ENCODE measurements at places on chromosomes 7 and 10. TPM values are rescaled to one million over a fixed set of nuclear protein-coding genes. Genes with fewer than 3 reads are reported as not detected.

DNA sequence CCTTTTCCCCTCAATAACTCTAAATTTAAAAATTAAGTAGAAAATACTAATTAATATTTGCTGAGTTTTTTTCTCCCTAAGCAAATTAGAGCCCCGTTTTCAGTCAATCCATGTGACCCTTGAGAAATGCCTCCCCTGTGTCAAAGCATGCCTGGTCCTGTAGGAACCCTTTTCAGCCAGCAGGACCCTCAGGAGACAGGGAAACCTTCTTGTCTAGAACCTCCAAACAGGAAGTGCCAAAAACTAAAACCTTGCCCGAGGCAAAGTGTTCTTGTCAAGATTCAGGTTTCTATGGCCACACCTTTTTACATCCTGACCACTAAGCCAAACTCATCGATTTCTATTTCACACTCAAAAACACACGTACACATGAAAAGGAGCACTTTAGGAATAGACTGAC lies 60.1 kb upstream of the NFE2L3 start:
- DNase-seq: no peak

GRCh38 chr10:5684971-5685763 lies 529 bp downstream of the TASOR2 start:
- peak; percentile 91 for DNase-seq

GRCh38 chr10:109977382-109977806 lies 30.4 kb upstream of the ADD3 start:
- DNase-seq: no peak

DNA sequence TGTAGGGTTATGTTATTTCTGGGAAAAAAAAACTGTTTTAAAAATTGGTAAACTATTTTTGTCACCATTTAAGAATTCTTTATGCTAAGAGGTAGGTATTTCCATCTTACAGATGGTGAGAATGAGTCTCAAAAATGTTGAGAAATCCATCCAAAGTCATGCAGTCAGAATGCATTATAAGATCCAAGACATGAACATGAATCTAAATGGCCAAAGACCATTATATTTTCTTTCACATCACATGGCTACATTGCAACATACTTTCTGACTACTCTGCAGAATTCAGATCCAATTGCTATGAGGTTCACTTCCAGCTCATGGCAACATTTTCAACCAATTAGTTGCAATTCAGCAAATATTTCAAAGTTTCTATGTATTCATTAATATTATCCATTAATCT lies 181.2 kb downstream of the TWIST1 start:
- DNase-seq: no peak

- no peak for DNase-seq
These were observed 527.2 kb upstream of the LRRTM3 start for GRCh38 chr10:66398669-66399068.

DNA sequence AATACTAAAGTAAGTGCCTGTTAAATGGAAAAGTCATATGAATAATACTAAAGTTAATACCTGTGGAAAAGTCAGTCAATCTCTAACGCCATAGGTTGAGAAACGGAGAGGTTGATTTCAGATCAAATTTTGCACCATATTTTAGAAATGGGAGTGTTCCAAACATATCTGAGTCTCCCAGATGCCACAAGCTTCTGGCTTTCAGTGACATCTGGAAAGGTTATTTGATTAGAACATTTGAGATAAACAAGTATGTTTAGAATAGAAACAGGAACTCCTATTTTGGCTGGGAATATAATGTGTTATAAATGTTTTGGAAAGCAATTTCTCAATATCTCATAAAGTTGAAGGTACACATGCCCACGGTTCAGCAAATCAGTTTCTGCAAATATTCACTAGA lies 5.8 kb downstream of the MACC1 start:
- no peak for DNase-seq

DNA sequence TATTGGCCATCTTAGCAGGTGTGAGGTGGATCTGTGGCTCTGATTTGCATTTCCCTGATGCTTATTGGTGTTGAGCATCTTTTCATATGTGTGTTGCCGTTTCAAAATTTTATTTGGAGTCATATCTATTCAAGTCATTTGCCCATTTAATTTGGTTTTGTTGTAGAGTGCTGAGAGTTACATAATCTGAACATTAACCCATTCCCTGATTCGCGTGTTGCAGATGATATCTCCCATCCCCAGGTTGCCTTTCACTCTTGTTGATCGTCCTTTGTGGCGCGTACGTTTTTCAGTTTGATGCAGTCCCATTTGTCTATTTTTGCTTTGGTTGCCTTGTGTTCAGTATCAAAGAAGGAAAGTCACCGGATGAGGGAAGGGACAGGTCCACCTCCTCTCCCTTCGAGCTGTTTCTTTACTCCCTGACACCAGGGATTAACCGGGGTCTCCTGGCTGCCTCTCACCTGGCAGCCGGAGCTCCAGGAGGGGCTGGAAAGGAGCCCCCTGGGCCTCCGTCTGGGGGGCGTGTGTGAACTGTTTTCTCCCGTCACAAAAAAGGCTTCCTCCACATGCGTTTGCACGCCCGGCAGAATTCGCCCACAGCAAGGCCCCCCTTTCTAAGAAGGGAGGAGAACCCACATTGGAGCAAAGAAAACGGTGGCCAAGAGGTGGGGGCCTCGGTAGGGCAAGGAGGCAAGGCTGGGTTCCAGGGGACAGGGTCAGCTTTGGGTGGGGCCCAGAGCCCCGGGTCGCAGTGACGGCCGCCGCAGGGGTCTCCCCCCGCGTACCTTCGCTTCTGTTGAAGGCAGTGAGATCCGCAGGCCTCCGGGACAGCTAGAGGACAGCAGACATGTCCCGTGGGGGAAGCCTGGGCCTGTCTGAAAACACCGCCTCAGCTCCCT lies 8.3 kb downstream of the MNX1 start:
- no peak for DNase-seq

DNA sequence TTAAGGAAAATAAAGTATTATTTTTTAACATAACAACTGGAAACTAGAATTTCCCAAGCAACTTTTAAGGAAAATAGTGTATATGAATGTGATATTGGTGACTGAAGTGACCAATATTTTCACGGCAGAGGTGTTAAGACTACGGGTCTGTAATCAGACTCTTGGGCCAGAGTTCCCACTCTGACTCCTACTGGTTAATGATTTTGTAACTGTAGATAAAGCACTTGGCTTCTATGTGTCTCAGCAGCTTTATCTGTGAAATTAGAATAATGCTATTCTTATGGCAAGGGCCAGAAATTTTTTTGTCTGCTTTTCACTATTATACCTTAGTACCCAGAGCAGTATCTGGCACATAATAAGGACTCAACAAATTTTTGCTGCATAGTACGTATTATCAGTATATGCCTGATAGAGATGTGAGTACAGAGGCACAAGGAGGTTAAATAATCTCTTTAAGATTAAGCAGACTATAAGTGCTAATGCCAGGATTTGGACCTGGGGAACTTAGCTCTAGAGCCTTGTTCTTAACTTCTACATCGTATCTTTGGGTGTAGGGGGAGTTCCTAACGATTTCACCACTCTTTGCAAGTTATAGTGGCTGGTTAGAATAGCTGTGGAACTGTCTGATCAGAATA lies 186.1 kb upstream of the SLC26A5 start:
- DNase-seq: no peak

GRCh38 chr10:132297526-132297925 lies 10.2 kb downstream of the STK32C start:
- peak; percentile 51 for DNase-seq

DNA sequence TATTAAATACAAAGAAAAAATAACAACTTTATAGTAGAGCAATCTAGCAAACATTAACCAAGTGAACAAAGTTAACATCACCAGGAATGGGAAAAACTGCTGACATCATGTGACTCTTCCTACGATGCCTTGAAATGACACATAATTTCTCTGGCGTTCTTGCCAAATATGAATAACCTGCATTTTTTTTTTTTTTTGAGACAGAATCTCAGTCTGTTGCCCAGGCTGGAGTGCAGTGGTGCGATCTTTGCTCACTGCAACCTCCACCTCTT lies 126.5 kb upstream of the VKORC1L1 start:
- no peak for DNase-seq

DNA sequence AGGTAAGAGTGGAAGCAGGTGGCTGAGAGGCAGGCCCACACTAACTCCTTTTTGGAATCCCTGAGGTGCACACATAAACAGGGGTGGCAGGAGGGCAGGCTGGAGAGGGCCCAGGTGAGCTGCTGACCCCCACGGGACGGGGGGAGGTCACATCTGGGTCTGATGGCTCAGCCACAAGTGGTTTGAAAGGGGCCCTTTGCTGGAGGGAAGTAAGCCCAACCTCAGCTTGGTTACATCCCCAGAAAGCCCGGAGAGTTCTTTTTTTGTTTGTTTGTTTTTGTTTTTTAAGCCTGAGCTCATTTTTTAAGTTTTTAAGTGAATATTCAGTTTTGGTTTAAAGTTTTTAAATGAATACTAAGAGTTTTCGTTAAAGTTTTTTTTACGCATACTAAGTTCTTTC lies 72.8 kb upstream of the CUX1 start:
- DNase-seq: no peak

- DNase-seq: no peak
These were observed 649.1 kb downstream of the TNS3 start for GRCh38 chr7:46932676-46933424.

GRCh38 chr7:154735766-154736165 lies 267.2 kb downstream of the PAXIP1 start:
- DNase-seq: no peak

GRCh38 chr10:61091531-61091930 lies 147.5 kb upstream of the RHOBTB1 start:
- DNase-seq: no peak

DNA sequence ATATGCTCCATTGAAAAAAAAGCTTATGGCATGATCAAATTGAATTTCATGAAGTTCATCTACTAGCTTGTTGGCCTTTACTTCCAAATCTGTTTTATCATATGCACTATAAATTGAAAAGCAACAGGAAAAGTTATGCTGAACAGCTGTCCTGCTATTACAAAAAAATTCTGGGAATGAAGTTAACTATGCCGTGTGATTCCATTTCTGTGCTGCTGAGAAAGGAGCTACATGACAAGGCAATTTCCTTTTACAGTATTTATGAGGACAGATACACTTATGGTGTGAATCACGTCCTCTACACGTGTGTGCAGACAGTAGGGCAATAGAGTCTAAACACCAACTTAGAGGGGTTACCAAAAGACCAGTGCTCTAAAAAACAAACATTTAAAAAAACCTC lies 426.5 kb upstream of the AKR1E2 start:
- no peak for DNase-seq

- peak; percentile 83 for DNase-seq
These were observed 107.7 kb upstream of the BTBD16 start for GRCh38 chr10:122163174-122164022.

DNA sequence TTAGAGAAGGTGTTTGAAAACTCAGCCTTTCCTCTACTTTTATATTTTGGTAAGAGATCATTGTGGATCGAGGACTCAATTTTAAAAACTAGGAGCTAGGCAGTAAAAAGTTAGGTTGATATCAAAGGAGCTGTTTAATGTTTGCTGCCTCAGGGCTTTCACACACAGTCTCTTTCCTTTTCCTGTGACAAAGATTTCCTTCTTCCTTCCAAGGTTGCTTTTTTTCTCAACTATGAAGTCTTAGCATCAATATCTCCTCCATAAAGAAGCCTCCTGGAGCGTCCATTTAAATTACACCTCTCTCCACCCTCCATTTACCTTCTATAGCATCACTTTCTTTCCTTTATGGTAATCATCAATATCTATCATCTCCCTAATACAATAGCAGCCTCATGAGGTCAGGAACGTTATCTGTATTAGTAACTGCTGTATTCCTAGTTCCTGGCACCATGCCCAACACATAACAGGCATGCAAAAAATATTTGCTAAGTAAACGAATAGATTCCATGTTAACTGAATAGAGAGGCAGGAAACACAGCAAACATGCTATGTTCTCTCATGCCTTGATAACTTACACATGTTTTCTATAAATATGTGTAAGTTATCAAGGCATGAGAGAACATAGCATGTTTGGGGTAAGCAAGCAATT lies 48.5 kb downstream of the GNAT3 start:
- no peak for DNase-seq

DNA sequence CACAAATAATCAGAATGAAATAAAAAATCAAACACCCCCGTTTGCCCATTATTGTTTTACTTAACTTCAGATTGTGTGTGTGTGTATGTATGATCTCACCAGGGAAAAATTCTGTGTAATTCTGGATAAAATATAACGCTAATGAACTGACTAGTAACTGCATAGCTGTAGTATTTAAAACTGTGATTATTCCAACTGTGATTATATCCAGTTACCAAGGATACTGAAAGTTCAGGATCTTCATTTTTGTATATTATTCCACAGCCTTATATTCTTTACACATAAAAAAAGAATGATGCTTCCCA lies 2.9 kb downstream of the TWIST1 start:
- no peak for DNase-seq

DNA sequence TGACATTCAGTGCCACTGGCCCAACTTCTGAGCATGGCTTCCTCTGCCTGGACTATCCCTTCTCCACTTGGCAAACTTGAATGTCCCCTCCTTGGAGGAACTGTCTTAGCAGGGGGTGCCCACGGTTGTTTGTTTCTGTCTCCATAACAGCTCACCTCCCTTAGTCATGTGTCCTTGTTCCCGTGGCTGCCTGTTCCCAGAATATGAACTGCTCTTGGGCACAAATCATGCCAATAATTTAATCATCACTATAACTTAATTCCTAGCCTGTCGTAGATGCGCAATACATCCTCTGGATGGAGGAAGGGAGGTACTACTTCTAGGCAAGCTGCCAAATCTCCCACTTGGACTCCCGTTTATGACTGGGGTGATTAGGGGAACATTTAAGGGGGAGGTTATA lies 173.1 kb downstream of the MYOF start:
- DNase-seq: no peak

DNA sequence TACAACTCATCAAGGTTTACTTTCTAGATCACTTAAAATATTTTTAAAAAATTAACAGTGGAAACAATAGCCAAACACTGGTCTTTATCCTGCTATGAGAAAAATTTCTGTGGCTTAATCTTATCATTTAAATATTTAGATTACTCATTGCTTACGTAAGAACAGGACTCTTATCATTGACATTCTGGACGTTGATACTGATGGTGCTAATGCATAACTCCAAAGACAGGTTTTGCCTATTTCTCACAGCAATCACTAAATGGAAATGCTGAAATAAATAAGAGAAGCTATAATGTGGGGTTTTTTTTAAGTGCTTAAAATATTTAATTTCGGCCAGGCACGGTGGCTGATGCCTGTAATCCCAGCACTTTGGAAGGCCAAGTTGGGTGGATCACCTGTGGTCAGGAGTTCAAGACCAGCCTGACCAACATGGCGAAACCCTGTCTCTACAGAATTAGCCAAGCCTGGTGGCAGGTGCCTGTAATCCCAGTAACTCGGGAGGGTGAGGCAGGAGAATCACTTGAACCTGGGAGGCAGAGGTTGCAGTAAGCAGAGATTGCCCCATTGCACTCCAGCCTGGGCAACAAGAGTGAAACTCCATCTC lies 195.0 kb downstream of the HGF start:
- DNase-seq: no peak

- no peak for DNase-seq
These were observed 48.0 kb downstream of the NT5C2 start for GRCh38 chr10:103145046-103145445.

EPHB6 gene
- 11.9 TPM for total RNA-seq

CTAGE15 gene
- total RNA-seq: 0.37 TPM

MCMBP gene
- total RNA-seq: 42.7 TPM

TACC2 gene
- total RNA-seq: 75.8 TPM

ETV1 gene
- total RNA-seq: 10.5 TPM

MOGAT3 gene
- total RNA-seq: not detected

ARF5 gene
- 90.2 TPM for total RNA-seq

CPN1 gene
- total RNA-seq: not detected

C10orf62 gene
- total RNA-seq: 0.19 TPM

ZNF488 gene
- total RNA-seq: not detected

NRCAM gene
- 1.5 TPM for total RNA-seq

CREB3L2 gene
- 129 TPM for total RNA-seq

KLF14 gene
- 0.23 TPM for total RNA-seq

PON2 gene
- total RNA-seq: 39.1 TPM

AKR1C8 gene
- total RNA-seq: not detected

IKZF1 gene
- total RNA-seq: 11.9 TPM
